ENCODE measurements at places on chromosomes 7 and 10.
A peak's percentile ranks its signal among the peaks of the same experiment; 100 is the strongest.

DNA sequence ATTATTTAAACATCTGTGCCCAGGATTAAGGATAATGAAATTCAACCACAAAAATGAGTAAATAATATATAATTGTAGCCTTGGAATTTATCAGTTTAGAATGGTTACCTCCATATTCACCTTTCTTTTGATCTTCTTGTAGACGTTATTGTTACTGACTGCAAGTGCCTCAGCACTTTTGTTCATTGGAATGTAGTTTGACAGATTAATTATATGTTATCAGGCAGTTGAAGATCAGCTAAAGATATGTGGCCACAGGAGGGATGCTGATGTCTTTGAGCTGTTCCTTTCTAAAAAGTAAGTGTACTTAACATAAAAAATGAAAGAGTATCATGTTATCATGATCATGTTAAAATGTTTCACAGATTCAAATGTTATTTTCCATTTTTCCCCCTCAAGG lies 5.6 kb downstream of the LRRC72 start:
- no peak for DNase-seq

- DNase-seq = no peak
Measured at GRCh38 chr10:90413196-90413595, 444.6 kb downstream of the HTR7 start.

DNA sequence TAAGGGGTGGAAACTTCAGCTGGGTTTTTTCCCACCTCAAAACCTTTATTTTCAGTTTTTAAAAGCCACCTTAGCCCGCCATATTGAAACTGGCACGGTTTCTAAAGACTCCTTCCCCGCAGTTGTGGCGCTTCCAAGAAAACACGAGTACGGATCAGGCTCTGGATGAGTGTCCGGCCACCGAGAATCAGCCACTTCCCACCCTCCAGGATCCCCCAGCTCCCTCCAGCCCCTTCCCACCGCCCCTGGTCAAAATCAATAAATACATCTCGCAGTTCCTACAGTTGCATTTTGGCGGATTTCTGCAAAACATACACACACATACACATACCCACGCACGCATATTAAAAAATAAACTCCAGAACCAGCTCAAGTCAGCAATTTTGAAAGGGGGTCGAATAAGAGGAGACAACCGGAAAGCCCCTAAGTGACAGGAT lies 1.1 kb downstream of the SFMBT2 start:
- DNase-seq = no peak

GRCh38 chr10:44473146-44473545 lies 88.2 kb upstream of the CXCL12 start:
- no peak for DNase-seq

- no peak for DNase-seq
Measured at GRCh38 chr7:105674200-105674920, 93.1 kb upstream of the EFCAB10 start.

- DNase-seq = peak; percentile 65
Measured at GRCh38 chr7:1220977-1221745, 11.5 kb upstream of the UNCX start.

DNA sequence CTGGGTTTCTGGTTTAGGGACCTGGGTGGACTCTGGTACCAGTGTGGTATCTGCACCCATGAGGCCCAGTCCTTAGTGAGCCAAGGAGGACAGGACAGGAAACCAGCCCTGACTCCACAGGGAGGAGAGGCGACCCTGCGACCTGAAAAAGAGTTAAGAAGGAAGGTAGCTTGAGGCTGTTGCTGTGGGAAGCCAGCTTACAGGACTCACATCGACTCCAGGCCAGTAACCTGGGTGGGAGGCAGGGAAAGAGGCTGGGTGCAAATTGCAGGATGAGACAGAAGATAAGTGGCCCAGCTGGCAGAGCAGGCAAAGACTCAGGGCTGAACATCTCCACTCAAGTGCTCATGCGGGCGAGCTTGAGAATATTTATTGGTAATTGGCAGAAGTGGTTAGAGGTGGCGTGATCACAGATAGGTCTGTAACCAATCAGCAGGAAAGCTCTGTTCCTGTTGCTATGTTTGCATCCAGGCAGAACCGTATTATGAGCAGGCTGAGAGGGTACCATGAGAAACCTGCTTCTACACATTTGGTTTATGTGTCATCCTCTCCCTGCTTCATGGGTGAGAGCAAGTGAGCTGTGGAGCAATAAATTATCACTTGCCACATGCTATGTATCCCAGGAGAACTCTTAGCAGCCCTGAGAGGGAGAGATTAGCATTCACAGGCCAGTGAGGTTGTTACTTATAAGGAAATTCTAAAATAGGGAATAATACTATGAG lies 11.0 kb downstream of the TLL2 start:
- DNase-seq = no peak

GRCh38 chr7:118245267-118246040 lies 20.9 kb downstream of the ANKRD7 start:
- no peak for DNase-seq

DNA sequence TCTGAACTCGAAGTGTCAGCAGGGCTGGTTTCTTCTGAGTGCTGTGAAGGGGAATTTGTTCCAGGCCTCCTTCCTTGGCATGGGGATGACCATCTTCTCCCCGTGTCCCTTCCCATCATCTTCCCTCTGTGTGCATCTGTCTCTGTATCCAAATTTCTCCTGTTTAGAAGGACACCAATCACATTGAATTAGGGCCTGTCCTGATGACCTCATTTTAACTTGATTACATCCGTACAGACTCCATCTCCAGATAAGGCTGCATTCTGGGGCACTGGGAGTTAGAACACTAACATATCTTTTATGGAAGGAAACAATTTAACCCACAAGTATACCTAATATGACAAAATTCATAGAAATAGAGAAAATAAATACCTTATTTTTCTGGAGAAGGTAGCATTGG lies 76.8 kb upstream of the ANKRD1 start:
- DNase-seq = no peak

GRCh38 chr10:86367152-86367951 lies 757 bp upstream of the GRID1 start:
- peak; percentile 26 for DNase-seq

GRCh38 chr10:132891368-132891767 lies 51.0 kb downstream of the CFAP46 start:
- DNase-seq = no peak

DNA sequence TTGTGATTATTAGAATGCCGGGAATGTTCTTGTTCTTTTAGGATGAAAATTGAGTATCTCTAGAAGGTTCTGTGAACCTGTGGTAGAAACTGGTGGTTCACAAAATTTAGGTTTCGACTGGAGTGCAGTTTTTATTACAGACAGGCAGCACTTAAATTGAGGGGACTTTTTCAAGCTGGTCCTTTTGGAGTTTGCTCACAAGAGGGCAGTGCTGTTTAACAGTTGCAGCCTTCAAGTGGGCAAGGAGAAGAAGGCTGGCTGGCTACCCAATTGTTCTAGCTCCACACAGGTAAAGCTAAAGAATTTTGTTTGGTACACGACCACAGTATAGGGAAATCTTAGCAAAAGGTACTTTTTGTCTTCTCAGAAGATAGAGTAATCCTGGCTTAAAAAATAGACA lies 233.6 kb downstream of the SNX13 start:
- peak; percentile 62 for DNase-seq

GRCh38 chr7:69668339-69668870 lies 70.1 kb downstream of the AUTS2 start:
- DNase-seq = no peak

DNA sequence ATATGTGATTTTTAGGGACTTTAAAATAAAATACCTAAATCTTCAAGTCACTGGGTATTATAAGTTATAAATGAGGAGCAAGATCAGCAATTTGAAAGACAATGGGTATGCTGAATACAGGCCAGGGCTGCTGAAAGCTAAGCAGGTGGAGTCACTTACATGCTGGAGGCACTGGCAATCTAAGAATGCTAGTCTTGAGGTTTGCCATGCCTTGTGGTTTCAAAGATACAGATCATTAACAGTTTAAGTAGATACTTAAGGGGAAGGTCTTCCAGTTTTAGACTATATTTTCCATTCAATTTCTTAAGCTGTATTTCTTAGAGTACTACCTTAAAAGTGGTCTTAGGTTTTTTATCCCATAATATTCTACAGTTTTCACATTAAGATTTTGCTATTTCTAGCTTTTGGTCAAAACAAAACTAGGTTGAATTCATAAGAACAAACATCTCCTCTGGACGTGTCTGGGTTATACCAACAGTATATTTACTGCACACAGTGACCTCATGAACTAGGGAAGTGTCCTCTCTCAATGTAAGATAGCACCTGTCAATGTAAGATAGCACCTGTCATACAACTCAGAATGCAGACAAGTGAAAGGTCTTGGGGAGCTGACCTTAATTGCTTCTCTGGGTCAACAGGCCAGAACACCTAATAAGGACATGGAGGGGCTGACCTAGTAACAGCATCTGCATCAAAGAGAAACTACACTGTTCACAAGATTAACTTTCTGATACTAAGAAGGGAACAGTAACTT lies 2.0 kb downstream of the SRI start:
- no peak for DNase-seq

DNA sequence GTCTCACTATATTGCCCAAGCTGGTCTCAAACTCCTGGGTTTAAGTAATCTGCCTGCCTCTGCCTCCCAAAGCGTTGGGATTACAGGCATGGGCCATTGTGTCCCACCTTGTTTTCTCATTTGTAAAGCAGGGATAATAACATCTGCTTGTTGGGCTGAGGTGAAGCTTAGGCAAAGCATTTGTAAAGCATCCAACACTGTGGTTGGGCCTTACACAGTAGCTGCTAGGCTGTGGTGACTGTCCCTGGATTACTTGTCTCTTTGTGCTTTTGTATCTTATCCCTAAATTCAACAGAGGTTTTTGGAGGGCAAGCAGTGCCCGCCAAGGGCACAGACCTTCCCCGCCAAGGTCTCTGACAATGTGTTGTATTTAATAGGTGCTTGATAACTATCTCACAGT lies 14.3 kb downstream of the HKDC1 start:
- DNase-seq = no peak

- no peak for DNase-seq
Measured at GRCh38 chr7:42854571-42855118, 57.2 kb downstream of the C7orf25 start.

GRCh38 chr7:43458330-43459018 lies 124.4 kb upstream of the STK17A start:
- DNase-seq = no peak

DNA sequence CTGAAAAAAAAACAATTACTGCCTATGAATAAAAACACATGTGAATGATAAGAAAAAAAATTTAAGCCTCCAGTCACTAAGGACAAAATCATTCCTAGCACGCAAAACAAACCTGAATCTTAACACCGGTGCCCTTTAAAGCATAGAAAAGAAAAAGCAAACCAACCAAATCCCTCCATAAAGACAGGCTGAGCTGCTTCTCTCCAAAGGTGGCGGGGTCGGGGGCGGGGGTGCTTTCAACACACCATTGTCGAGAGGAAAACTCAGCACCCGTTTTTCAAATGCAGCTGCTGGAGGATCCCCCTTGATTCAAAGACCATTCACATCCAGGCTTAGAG lies 1.4 kb downstream of the ST8SIA6 start:
- no peak for DNase-seq

- no peak for DNase-seq
Measured at GRCh38 chr7:129670656-129671055, 59.1 kb downstream of the NRF1 start.

GRCh38 chr10:53395449-53395848 lies 622.9 kb upstream of the MBL2 start:
- no peak for DNase-seq

DNA sequence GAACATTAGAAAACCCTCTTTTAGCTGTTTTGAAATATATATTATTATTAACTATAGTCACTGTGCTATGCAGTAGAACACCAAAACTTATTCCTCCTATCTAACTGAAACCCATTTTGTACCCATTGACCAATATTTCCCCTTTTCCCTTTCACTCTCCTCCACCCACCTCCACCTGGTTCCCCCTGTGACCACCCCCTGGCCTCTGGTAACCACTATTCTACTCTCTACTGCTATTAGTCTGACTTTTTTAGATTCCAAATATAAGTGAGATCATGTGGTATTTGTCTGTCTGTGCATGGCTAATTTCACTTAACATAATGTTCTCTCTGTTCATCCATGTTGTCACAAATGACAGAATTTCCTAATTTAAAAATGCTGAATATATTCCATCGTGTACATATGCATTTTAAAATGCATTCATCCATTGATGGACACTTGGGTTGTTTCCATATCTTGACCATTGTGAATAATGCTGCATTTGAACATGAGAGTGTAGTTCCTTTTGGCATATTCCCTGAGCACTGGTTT lies 18.7 kb downstream of the TBC1D12 start:
- DNase-seq = no peak

GRCh38 chr7:44194562-44195145 lies 5.4 kb upstream of the GCK start:
- no peak for DNase-seq

- DNase-seq = no peak
Measured at GRCh38 chr10:78044699-78045098, 11.0 kb downstream of the RPS24 start.

DNA sequence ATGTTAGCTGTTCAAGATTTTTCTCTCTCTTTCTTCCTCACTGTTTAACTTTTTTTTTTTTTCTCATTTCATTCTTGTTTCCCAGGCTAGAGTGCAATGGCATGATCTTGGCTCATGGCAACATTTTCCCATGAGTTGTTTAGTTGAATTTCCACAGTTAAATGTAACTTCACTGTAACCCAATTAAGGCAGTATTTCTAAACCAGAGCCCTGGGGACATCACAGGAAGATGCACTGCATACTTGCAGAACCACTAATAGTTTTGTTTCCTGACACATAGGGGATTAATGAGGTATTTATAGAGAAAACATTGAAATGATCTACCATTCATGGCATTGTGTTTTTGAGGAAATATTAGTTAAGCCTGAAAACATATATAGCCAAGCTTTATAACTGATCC lies 795.6 kb upstream of the GHITM start:
- DNase-seq = no peak

DNA sequence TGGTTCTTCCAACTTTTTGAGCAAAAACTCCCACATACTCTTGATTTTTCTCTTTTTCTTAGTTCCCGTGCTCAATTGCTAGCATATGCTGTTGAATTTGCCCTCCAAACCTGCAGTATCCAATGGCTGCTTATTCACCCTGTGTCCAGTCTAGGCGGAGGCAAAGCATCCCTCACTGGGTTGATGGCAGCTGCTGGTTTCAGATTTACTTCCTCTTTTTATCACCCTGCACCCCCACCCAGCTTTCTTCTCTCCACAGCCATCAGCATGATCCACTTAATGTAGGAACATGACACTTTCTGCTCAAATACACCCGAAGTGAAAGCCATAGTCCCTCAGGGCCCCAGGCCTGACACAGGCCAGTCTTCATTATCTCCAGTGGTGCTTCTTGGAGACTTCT lies 87.6 kb upstream of the ADARB2 start:
- DNase-seq = no peak
